Activated CD4-positive, alpha-beta T cell treated with anti-CD3 and anti-CD28 coated beads, Interleukin-2, Interleukin-4, amounts not matched to agents 100 ng/mL and 50 ng/mL, durations not matched to agents 16 hours and 8 hours (primary cell): ENCODE measurements at places on chromosomes 1 and 21.

- DNase-seq = no peak
These were observed 47.3 kb downstream of the KMO start for GRCh38 chr1:241579434-241579833.

GRCh38 chr1:28577738-28578536 lies 14.1 kb upstream of the RAB42 start:
- DNase-seq = peak; percentile 58

GRCh38 chr1:8317647-8318381 lies at the start of gene SLC45A1:
TSS of gene SLC45A1 (plus strand) at chr1:8318114. CDS start at chr1:8324330, 6,216 bp downstream.
- peak; percentile 61 for DNase-seq

- no peak for DNase-seq
These were observed 43.3 kb downstream of the TP73 start for GRCh38 chr1:3695326-3696217.

GRCh38 chr1:223312705-223313414 lies 51.1 kb downstream of the SUSD4 start:
- DNase-seq = no peak

DNA sequence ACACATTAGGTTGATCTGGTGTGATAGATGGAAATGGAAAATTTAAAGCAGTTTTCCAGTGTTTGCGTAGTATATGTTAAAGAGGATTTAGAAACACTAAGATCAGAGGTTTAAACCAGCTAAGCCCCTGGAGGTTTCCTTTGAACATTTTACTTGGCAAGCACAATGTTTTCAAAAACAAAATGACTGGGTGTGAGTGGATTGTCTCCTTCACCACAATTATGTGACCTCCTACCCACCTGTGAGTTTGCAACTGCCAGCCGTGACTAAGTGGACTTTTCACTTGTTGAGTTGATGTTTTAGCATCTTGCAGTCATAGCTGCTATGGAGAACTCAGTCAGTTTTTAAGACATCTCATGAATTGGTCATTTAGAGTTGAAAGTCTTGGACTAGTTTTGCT lies 4.7 kb downstream of the CCDC190 start:
- DNase-seq = no peak
